CD4-positive, alpha-beta T cell treated with Interleukin-6 for 4 hours (primary cell): ENCODE measurements at places on chromosomes 5 and 9.

DNA sequence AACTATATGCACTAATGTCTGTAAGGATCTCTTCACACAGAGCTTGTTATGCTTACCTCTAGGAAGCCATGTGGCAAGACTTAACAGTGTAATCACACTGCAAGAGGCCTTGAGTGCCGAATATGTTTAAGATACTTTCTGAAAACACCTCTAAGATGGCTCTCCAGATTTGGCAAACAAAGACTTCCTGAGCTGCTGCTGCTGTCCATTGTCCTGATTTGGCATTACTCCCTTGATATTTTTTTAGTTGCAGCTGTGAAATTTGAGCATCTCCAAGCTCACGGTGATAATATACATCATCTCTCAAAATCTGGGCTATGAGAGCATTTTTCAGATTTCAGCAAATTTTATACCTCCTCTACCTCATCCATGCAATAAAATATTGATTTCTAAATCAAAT lies 384.5 kb upstream of the CDH6 start:
- DNase-seq = no peak

GRCh38 chr9:86321373-86321772 lies 32.8 kb downstream of the TUT7 start:
- DNase-seq = no peak

GRCh38 chr9:134433101-134433500 lies 106.8 kb downstream of the RXRA start:
- no peak for DNase-seq

GRCh38 chr5:73311291-73312110 lies 137.1 kb downstream of the FOXD1 start:
- DNase-seq = no peak

GRCh38 chr5:39560726-39561125 lies 135.9 kb upstream of the DAB2 start:
- DNase-seq = no peak

- DNase-seq = no peak
Measured at GRCh38 chr9:37498457-37498856, 12.7 kb downstream of the POLR1E start.

GRCh38 chr5:58671155-58671554 lies 88.3 kb downstream of the RAB3C start:
- DNase-seq = no peak

- DNase-seq = no peak
Measured at GRCh38 chr9:37984672-37985611, 81.0 kb upstream of the SLC25A51 start.

- DNase-seq = no peak
Measured at GRCh38 chr5:95899829-95900228, 61.8 kb downstream of the ELL2 start.

GRCh38 chr5:134136771-134137170 lies 22.3 kb downstream of the TCF7 start:
- DNase-seq = peak; percentile 10

GRCh38 chr5:111699324-111699723 lies 57.7 kb downstream of the NREP start:
- DNase-seq = no peak

- no peak for DNase-seq
Measured at GRCh38 chr9:38771593-38771992, 51.7 kb upstream of the FAM240B start.

DNA sequence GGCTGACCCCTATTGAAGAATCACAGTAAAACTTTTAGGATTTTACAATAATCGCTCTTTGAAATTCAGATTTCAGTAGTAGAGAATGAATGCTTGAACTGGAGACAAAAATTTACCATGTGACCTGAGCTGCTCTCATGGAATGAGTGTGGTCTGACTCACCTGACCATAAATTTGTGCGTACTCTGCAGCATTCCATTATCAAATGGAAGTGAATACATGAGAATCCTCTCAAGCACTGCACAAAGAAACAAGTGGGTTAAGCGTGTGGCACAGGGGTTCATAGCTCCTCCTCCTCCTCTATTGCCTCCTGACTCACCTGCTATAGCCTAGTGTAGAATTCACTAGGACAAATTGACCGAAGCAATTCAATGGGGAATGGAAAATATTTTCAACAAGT lies 269.8 kb upstream of the CDH9 start:
- no peak for DNase-seq

- DNase-seq = no peak
Measured at GRCh38 chr5:13472842-13473241, 471.6 kb downstream of the DNAH5 start.

DNA sequence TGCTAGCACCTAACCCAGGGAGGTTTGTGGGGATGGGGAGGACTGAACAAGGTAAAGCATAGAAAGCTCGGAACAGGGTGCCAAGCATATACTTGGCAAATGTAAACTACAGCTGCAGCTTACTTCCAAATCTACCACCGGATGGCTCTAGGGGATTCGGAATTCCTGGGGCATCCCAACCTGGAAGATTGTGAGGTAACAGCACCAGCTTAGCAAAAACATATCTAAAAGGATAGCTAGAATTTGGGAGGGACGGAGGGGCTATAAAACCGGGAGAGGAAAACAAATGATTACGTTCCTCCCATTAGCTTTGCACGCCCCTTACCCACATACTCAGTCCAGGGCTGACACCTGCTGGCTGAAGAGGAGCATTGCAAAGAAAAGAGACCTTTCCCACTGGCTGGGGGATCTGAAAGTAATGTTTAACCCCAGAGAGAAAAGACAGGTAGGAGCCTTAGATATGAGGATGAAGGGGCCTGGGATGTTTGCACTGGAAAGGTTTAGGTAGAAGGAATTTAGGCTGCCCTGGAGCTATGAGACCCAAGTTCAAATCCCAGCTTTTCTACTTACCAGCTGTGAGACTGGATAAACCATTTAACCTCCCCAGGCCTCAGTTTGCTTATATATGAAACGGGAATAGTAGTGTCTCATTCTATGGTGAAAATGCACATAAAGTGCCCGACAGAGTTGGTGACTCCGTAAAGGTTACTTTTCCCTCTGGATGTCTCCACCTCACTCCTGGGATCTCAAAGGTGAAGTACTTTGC lies 73.6 kb downstream of the FAM114A2 start:
- DNase-seq = peak; percentile 32

DNA sequence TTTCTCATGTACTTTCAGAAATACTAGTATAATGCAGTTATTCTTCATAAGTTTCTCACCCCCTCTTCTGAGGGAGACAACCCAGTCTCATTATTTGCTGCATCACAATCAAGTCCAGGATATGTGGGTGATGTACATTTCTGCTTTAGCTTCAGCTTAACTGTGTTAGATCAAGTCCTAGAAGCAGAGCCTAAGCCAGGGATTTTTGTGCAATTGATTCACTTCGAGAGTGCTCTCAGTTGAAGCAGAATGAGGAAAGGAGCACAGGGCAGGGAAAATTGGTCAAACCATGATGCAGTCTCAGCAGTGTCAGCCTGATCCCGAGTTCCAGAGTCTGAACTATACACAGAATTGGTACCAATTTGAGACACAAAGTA lies 15.1 kb downstream of the HNRNPK start:
- no peak for DNase-seq

- no peak for DNase-seq
Measured at GRCh38 chr5:81717860-81718259, 33.0 kb downstream of the SSBP2 start.

DNA sequence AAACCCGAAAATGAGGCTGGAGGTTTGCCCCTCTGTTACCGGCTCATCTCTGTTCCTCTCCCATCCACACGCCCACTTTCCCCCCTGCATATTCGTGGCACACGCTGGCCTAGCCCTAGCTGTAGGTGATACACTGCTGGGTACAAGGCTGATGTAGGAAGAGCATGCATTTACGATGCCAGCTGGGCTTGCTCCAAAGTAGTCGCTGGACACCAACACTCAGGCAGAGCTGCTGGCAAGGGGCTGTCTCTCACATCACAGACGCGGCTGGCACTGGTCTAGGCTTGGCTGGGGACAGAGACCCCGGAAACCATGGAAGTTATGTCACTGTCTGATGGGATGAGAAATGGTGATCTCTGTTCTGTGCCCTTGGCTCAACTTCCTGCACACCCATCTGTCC lies 9.8 kb upstream of the PHYKPL start:
- no peak for DNase-seq

DNA sequence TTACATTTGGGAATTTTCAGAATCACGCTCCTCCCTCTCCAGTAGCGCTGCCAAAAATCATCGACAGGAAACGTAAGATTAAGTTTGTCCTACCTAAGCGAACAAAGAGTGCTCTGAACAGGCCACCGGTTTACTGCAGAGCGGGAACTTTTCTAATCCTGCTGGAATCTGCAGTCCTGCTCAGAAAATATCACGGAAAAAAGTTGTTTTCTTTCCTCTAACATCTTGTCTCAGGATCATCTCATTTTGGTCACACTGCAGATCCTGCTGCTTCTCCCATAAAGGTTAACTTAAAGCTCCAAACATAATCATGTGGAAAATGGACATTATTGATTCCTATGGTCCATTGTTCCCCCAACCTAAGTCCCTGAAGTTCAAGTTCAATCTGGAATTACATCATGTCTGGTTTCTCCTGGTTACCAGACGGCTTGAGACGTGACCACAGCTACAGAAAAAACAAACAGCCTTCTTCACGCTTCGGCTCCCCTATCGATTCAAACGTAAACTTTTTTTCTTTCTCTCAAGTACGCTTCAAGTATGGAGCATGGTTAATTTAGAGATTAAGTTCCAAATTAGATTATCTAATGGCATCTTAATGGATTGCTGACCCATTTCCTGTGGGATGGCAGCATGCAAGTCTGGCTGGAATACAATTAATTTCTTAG lies 217.6 kb downstream of the NFIB start:
- DNase-seq = no peak

DNA sequence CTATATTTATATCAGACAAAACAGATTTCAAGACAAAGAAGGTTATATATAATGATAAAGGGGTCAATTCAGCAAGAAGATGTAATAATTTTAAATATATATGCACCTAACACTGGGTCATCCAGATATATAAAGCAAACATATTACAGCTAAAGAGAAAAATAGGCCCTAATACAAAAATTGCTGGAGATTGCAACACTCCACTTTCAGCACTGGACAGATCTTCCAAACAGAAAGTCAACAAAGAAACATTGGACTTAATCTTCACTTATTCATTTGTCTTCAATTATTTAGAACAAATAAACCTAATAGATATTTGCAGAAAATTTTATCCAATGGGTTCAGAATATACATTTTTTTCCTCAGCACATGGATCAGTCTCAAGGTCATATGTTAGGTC lies 45.8 kb downstream of the MEIKIN start:
- DNase-seq = no peak

DNA sequence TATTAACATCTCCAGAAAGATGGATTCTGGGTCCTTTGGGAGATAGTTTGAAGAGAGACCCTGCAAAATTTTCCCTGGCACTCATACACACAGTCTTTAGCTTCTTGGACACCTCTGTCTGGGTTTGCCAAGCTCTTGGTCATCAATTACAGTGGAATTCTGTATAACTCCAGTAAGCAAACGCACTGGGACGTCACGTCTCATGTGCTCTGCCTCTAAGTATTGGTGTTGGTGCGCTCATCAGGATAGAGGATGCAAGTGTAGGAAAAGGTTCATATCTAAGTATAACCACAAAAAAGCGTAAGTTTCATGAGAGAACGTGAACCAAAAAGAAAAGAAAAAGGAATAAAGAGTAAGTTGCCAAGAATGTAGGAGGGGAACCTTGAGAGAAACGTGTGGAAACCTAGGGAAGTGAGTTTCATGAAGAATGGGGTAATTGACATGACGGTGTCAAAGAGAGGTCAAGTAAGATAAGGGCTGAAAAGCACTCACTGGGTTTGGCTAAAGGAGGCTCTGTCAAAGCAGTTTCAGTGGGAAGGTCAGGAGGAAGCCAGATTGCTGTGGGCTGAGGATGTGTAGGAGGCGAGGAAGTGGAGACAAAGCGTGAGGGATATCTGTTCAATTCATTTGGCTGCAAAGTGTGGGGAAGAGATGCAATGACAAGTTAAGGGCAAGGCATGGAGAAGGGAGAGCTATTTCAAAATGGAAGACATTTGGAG lies 92.7 kb downstream of the RAD23B start:
- DNase-seq = no peak

GRCh38 chr5:154395407-154396106 lies 50.2 kb upstream of the SAP30L start:
- DNase-seq = no peak

DNA sequence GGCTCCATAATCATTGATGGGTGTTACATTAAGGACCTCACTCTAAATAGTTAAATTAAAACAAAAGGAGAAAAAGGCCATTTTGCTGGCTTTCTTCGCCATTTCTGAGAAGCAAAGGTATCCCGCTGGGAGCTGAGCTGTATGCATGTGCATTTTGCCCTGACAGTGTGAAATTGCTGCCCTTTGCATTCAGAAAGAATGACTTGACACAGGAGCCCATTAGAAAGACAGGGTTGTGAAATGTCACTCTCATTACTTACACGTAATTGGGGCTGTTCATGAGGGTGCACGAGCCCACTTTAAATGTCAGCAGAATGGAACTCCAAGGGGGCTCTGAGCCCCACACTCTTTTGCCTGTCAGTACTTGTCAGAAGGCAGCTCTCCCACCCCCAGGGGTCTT lies 85.0 kb downstream of the SEMA4D start:
- DNase-seq = no peak

- DNase-seq = no peak
Measured at GRCh38 chr9:124906966-124907365, 33.9 kb downstream of the GOLGA1 start.

DNA sequence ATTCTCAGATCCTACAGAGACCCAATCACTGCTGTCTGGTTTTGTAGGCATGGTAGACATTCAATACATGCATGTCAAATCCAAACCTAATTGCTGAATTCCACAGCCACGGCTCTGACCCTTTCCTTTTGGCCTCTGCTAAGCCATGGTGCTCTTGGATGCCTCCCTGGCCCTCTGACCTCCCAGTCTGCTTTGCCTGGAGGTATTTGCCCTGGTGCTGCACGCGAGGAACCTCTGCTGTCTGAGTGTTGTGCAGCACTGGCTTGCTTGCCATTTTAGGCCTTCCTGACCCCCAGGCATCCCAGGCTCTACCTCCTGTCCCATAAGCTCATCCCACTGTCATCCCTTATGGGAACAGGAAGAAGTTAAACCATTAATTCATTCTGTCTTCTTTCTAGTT lies 60.9 kb downstream of the DOCK2 start:
- no peak for DNase-seq

GRCh38 chr9:89984214-89984613 lies 379.4 kb downstream of the GADD45G start:
- no peak for DNase-seq

GRCh38 chr5:98637557-98637956 lies 135.9 kb upstream of the RGMB start:
- no peak for DNase-seq

DNA sequence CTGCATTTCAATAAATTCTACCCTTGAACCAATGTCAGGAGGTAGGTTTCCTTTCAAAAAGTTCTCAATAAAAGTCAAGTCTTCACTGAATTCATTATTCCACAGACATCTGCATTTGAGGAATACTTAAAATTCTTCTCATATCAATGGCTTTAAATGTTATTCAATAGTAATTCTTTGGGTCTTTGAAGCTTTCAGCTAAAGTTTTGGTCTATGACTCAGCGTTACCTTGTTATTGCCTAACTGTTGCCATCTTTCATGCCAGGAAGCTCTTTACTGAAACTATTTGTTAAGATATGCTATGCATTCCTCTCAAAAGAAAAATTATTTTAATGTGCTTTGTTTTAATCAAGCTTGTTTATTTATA lies 170.5 kb downstream of the NNT start:
- no peak for DNase-seq
